ENCODE measurements at places on chromosomes 6 and 20.

- DNase-seq: no peak
Measured at GRCh38 chr6:119683031-119683430, 333.5 kb upstream of the MAN1A1 start.

GRCh38 chr6:129778793-129779192, 68.8 kb upstream of the ARHGAP18 start:
- DNase-seq: no peak

GRCh38 chr6:144921206-144921975, 636.3 kb downstream of the UTRN start:
- no peak for DNase-seq

- no peak for DNase-seq
Measured at GRCh38 chr6:124443541-124443940, 518.7 kb upstream of the RNF217 start.

DNA sequence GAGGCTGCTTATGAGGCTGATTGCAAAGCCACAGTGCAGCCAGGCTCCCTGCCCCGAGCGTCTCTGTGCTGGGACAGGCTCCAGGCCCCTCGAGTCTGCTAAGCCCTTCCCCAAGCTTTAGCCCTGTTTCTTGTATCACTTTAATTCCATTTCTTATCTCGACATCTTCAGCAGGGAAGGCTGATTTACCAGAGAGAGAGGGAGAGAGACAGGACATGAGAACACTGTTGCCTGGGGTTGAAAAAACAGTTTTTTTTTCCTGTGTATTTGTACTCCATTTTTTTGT, 386.5 kb downstream of the SMOC2 start:
- DNase-seq: no peak

DNA sequence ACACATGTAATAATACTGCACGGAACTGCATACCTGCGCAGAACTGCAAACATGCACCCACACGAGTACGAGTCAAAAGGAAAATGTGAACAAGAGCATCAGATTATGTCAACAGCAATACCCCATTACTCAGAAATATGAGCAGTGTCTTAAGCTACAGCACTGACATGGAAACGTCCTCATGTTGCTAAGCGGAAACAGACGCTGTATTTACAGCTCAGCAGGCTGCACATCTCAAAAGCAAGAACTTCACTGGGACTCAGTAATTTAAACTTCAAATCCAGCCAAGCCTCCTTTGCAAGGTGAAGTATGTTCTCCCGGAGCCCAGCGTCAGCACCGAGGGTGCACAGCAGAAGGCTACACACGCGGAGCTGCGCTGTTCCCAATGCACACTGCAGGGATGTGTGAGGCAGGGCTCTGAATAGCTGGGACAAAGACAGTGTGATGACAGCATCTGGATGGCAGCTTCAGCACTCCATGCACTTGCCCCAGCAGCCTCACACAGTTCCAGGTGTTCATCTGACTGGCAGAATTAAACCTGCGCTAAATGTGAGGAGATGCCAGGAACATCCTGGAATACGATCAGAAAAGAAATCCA, 202.8 kb downstream of the WDR27 start:
- DNase-seq: no peak

- no peak for DNase-seq
Measured at GRCh38 chr20:63319164-63320040, 26.4 kb downstream of the COL20A1 start.

GRCh38 chr20:41308726-41309413, 8.7 kb downstream of the ZHX3 start:
- no peak for DNase-seq

- no peak for DNase-seq
Measured at GRCh38 chr6:108364470-108364869, 69.6 kb downstream of the AFG1L start.

GRCh38 chr6:30883685-30884520, at the start of gene DDR1:
Gene DDR1 (plus strand): TSS chr6:30884519. CDS start chr6:30888730, 4,211 bp downstream.
- DNase-seq: peak; percentile 55

- no peak for DNase-seq
Measured at GRCh38 chr20:1674990-1675780, 17.6 kb upstream of the SIRPG start.

- no peak for DNase-seq
Measured at GRCh38 chr20:33832103-33832804, 21.1 kb downstream of the CHMP4B start.

- no peak for DNase-seq
Measured at GRCh38 chr6:165117121-165117520, 192.3 kb downstream of the C6orf118 start.

DNA sequence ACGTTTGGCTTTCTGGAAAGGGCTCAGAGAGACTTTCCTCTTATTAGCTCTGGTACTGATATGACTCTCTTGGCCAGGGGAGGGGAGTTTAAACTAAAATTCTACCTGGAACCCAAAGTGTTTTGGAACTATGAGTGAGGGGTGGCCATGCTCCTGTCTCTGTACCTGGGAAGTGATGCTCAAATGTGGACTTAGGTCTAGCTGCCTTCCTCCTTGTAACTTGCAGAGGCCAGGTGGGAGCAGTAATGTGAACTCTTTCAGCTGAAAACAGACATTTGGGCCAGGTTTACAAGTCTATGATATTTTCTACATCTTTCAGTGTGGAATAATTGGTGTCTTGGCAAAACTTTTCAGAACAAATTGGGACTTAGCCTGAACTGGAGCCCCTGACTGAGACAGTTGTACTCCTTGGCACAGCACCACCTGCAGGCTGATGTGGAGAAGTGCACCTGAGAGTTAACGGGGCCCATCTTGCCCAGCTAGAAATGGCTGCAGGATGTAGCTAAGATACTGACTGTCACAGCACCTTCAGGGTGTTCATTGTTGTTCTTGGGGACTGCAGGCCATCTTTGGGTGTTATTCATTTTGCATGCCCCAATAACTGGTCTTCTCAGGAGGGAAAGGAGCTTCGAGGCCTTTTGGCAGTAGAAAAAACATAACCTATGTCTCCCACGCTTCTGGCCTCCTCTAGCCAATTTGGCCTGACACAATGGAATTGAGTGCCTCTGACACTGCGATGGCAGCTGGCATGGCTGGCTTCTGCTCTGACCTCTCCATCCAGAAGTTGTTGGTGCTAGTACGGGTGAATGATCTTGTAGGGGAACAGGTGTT, 37.1 kb downstream of the CD109 start:
- DNase-seq: peak; percentile 67

GRCh38 chr6:130788954-130789353, 38.3 kb upstream of the SMLR1 start:
- no peak for DNase-seq

GRCh38 chr6:74631564-74631963, 574.3 kb downstream of the COL12A1 start:
- no peak for DNase-seq

- DNase-seq: peak; percentile 28
Measured at GRCh38 chr6:42960243-42961019, at the start of gene GNMT. Gene GNMT (plus strand): TSS chr6:42960754. CDS start chr6:42960768, 14 bp downstream.

DNA sequence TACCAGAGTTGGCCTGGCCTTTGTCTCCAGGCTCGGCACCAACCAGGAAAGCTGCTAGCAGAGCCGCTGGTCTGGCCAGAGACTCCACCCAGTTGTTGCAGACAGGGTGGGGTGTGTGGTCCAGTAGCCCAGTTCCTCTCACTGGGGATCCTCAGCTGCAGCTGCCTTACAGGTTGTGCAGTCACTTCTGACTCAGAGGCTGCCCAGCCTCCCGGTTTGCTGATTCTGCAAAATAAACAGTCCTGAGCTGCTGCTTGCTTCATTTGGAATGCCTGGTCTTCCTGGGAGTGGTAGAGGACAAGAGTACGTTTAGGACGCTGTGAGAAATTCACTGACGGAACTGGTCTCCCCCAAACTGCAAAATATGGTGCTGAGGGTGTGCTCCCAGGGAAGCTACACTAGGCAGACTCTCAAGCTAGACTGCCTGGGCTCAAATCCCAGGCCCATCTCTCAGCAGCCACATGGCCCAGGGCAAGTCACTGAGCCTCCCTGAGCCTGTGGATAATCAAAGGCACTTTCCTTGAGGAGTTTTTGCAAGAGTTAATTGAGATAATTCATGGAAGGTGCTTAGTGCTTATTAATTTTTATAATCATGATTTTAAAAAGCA, 246.1 kb downstream of the TFAP2C start:
- DNase-seq: no peak

DNA sequence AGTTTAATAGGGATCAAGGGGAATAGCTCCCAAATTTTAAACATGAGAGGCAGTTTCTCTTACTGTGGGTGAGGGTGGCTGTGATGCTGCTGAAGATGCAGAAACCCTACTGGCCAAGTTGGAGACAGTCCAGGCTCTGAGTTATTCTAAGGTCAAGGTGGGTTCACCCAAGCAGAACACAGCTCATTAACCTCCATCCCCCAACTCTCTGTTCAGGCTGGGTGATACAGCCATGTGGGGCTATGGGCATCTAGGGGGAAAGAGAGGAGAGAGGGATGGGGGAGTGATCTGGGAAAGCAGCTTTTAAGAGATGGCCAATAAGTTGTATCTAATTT, 18.9 kb upstream of the TRAM2 start:
- DNase-seq: no peak

- DNase-seq: no peak
Measured at GRCh38 chr20:1924910-1925861, 30.0 kb downstream of the SIRPA start.

DNA sequence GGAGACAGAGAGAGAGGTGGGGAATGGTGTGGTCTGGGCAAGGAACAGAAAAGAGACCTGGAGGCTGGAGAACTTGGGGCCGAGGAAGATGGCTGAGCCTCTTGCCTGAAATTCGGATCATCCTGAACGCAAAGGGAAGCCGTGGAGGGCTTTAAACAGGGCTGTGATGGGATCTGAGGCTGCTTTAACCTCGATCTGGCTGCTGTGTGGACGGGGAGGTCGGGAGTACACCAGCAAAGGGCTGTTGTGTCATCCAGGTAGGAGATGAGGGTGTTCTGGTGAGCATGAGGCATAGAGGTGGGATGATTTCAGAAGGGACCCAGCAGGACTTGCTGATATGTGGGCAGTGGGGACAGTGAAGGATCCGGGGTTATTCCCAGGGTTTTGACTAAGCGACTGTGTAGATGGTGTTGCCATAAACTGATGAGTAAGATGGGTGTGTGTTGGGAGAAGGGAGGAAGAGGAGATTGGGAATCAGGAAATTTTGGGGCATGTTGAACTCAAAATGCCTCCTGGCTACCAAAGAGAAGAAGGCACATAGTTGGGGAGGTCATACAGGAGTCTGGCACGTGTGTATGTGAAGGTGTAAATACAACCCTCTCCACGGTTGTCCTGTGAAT, 158.5 kb downstream of the NFATC2 start:
- DNase-seq: no peak

DNA sequence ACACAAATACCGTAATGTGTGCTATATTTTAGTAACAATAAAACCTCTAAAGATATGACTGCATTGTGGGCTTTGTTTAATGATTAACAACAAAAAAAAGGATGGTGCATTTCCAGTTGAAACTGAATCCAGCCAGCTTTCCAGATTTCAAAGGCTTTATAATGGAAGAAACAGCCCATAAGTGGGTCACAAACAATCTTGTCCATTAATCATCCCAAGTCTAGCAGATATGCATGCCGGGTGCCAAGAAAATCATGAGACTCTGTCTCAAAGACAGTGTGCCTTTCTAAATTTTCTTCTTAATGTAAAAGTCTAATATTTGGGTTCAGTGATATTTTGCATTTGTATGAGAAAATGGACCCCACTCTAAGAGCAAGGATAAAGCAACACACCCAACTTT, 20.6 kb upstream of the LAMP5 start:
- DNase-seq: no peak

GRCh38 chr6:13044390-13044789, 283.9 kb downstream of the TBC1D7 start:
- DNase-seq: no peak

GRCh38 chr6:31836474-31837368, 9.2 kb downstream of the HSPA1B start:
- no peak for DNase-seq

DNA sequence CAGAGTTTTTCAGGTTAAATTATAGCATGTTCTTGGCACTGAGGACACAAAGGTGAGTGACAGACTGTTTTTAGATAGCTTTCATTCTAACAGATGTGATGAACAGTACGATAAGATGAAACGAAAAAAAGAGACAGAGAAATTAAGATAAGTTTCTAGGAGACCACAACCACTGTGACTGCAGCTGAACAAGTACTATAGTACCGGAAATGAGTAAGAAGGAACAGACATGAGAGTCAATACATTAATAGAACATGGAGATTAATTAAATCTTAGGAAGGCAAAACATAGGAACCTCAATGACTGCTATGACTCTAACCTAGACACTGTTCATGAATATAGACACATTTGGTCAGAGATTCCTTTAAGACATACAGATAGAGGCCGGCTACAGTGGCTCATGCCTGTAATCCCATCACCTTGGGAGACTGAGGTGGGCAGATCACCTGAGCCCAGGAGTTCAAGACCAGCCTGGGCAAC, 40.2 kb downstream of the HBS1L start:
- DNase-seq: peak; percentile 21

DNA sequence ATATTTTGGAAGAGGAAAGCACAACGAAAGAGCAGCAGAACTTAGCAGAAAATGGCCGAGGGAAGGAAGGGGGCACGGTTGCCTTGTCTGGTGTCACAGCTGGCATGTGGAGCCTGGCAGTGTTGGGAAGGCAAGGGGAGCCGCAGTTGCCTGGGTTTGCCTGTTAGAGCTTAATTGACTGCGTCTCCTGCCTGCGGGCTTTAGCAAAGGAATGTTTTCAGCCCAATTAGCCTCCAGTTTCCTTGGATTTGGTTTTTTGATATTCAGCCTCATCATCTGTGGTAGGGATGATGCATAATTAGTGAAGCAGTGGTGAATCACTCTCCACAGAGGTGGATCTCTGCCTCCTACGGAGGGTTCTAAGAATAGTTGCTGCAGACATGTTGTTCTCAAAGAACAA, 832.6 kb downstream of the QKI start:
- no peak for DNase-seq

DNA sequence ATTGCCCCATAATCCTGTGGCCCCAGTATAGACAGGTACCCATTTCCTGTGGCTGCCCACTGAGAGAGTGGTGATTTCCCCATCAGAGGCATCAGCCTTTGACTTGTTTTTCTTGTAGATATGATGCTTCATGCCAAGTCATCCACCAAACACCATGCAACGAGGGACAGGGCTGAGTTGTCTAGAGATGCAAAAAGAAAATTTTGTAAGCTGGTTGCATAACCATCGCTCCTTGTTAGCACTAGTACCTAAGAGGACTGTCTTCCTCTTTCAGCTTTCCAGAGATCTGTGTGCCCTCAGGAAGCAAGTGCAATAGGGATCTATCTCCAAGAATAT, 166.8 kb downstream of the BCAS1 start:
- DNase-seq: no peak

DNA sequence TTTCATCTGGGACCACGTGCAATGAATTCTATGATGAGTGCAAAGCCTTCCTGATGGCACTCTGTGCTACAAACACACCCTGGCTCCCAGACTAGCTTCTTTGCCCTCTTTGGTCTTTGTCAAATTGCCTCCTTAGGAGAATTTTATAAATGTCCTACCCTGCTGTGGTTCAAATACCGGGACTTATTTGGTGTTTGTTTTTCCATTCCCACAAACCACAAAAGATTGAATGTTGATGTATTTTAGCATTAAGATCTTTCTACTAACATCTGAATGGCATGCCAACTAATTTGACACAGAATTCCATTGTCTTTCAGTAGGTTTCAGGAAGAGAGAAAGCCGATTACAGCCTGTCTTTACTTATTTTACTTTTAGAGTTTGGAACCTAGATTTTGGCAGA, 424.2 kb upstream of the SLC35B3 start:
- DNase-seq: no peak

GRCh38 chr6:170067923-170068360, 222.9 kb downstream of the DLL1 start:
- no peak for DNase-seq
